Stimulated activated CD8-positive, alpha-beta memory T cell treated with anti-CD3 and anti-CD28 coated beads, Interleukin-7, amount 100 ng/mL, for 1 hour (primary cell): ENCODE measurements at places on chromosomes 3 and 15.

GRCh38 chr3:128457937-128458336, 8.8 kb downstream of the DNAJB8 start:
- DNase-seq: no peak

DNA sequence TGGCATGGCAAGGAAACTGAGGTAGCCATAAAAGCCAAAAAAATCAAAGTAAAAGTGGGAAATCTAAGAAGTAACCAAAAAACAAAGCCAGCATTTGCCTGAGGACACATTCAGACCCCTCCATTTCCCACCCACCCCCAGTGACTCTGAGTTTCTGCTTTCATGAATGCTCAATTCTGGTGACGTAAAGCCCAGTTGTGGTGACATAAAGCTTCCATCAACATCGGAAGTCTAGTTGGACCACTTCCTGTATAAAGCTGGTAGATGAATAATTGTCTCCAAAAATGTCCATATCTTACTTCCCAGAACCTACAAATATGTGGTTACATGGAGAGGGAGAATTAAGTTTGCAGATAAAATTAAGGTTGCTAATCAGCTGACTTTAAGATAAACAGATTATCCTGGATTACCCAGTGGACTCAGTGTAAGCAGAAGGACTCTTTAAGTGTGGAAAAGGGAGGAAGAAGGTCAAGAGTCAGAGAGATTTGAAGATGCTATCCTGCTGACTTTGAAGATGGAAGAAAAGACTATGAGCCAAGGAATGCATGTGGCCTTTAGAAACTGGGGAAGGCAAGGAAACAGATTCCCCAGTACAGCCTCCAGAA, 62.0 kb upstream of the ST3GAL6 start:
- DNase-seq: no peak

DNA sequence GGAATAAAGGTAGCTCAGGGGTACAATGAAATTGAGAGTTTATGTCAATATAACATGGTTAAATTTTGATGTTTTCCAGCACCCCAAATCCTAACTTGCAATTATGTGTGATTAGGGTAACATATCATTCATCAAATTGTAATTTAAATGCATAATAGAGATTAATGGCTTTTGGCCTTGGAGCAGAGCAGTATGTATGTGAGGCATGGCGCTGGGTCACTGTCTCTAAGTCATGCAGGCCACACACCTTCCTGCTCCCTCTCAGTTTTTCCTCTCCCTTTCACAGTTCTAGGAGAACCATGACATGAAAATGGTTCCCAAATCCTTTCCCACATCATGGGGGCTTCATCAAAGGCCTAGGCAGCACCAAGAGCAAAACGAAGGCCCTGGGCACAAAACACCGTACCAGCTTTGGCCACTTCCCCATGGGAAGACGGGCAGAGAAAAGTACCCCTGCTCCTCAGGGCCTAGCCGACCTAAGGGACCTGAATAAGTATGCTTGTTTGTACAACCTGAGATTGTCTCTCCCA, 3.9 kb upstream of the SRP14 start:
- no peak for DNase-seq

- DNase-seq: no peak
These were observed 17.4 kb upstream of the STAB1 start for GRCh38 chr3:52477796-52478095.

DNA sequence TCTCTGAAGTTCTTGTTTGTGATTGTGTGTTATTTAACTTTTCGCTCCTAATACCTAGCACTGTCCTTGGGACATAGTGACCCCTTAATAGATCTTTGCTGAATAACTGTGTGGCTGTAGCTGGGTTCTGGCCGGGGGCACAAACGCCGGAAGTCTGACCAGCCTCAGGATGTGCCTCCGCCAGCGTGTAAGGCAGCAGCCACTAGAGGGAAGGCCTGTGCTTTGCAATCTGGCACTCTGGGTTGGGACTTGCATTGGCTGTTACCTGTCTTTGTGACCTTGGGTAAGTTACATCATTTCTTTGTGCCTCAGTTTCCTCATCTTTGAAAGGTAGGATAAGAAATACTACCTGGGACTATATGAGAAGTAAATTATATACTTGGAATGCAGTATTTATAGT, 158.7 kb downstream of the GHSR start:
- no peak for DNase-seq

DNA sequence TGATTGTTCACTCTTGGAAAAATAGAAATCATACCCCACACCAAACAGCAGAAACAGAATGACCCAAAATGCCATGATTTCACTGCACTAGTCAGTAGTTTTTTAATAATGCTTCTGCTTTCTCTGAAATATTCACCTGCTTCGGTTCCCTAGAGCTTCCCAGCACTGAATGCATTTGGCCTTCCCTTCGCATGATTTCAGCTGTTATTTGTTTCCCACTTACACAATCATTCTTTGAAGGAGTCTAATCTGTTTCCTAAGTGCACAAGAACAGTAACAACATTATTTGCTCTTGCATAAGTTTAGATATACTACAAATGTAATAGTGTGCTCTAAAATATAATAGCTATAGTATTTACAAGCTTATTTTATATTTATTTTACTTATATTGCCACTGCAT, 178.7 kb downstream of the STAC start:
- DNase-seq: no peak

- DNase-seq: no peak
These were observed 459.4 kb downstream of the GBE1 start for GRCh38 chr3:81302045-81302444.

DNA sequence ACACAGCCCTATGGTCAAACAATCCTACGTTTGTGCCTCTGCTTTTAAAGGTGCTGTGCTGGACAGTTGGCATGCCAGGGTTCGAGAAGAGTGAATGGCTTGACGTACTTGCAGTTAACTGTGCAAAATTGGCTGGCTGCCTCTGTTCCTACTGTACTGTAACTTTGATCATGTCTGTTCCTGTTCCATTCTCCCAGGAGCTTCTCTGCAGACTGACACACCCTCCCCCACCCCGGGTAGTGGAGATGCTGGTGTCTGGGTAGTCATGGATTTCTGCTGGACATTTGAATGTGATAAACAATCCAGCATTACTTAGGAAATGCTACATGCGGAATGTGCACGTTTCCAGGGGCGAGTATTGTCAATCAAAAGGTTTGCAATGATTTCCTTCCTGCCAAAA, 6.5 kb upstream of the VILL start:
- no peak for DNase-seq

DNA sequence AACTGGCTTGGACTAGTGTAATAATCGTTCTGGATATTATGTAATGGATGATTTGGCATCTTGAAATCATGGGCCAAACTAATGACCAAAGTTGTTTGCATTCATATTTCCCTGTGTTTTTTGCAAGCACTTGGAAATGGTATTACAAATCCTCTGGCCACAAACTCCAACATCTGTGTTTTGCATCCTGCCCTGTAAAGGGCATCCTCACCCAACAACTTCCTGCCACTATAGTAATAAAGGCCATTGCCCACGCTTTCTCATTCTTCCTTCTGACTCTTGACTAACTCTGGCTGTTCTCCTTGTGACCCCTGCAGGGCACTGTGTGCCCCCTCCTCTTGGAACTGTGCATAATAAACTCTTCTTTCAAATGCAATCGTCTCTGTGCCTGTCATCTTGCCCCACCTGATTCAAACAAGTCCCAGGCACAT, 25.4 kb upstream of the PSMD6 start:
- DNase-seq: no peak

GRCh38 chr3:60269377-60269776, 981.9 kb downstream of the FHIT start:
- no peak for DNase-seq

DNA sequence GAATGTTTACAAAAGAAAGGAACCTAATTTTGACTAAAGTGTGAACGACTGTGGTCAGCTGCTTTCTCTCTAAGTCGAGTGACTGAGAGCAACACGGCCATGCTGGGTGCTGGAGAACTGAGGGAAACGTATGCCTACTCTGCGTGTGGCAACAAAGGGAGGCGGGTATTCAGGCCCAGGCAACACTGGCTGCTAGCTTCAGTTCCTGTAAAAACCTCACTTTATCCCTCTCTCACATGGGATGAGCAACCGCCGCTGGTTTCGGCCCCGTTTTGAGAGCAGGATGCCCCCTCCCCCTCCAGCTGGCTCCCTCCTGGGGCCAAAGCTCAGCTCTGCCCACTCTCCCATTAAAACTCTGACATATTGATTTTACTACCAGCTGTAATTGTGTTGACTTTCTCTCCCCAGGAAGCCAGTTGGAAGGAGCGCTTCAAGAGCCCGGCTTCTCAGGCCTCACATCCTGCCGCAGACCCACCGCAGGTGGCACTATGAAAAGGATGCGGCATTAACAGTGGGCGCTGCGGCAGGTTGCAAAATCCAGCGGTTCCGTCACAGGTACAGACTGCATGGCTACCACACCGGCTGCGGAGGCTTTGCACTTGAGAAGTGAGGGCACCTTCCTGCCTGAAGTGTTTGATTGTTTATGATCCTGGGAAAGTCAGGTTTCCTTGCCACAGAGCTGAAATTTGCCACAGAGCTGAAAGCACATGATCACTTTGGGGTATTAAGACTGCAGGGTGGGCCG, 12.7 kb downstream of the PLXND1 start:
- no peak for DNase-seq

- DNase-seq: no peak
These were observed 18.8 kb upstream of the GOLGA8J start for GRCh38 chr15:30063835-30064546.

DNA sequence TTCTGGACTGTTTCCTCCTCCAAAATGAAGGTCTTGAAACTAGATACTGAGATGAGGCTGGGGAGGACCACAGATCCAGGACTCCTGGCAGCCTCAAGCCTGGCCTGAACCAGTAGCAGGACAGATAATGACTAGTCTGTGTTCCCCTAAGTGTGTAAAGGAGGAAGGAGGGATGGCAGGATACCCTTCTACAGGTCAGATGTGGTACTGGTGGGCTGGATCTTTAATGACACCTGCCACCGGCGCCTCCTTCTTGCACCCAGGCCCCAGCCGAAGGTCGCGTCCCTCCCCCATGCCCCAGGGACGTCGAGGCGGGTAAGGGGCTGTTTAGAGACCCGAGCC, 556 bp downstream of the USP19 start:
- no peak for DNase-seq

GRCh38 chr3:13812034-13812471, 67.8 kb downstream of the WNT7A start:
- no peak for DNase-seq

- DNase-seq: no peak
These were observed 20.4 kb downstream of the TMEM43 start for GRCh38 chr3:14145236-14145635.

DNA sequence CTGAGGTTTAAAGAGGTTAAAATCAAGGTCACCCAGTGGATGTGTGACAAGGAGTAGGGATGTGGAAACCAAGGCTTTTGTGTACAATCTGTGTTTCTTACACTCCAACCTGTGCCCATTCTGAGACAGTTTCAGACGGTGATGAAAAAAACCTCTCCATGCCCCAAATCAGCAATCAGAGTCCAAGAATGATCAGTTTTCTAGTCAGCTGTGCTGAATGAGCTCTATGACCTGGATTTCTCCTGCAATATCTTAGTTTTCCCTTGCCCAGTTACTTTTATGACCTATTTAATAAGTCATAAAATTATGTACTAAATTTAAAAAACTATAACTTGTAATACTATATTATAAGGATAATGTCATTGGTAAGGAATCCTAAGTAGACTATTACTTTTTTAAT, 37.5 kb upstream of the CBLB start:
- DNase-seq: no peak

GRCh38 chr3:125374501-125374995, 577 bp downstream of the ZNF148 start:
- DNase-seq: no peak

GRCh38 chr3:159650726-159651125, 337.9 kb upstream of the IL12A start:
- no peak for DNase-seq
